ENCODE measurements at places on chromosomes 6 and 20. TPM values are rescaled to one million over a fixed set of nuclear protein-coding genes. Genes with fewer than 3 reads are reported as not detected.

DNA sequence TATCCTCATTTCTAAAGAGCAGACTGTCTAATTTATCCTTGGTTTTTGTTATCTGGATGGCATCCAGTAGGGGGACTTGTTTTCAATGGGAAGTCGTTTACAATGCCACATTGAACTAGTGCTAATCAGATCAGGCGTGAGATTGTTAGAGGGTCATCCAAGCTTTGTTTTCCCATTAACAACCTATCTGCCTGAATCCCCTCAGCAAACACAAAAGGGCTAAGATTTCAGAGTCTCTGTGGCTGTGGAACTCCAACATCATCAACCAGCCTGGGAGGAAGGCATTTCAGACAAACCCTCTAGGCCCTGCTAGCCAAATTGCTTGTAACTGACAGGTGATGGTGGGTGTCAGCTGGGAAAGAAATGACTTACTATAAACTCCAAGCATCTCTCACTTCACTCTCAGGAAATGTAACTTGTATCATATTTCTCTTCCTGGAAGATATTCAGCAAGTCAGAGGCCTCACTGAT is 47.7 kb downstream of the COL19A1 start:
- DNase-seq = no peak

DNA sequence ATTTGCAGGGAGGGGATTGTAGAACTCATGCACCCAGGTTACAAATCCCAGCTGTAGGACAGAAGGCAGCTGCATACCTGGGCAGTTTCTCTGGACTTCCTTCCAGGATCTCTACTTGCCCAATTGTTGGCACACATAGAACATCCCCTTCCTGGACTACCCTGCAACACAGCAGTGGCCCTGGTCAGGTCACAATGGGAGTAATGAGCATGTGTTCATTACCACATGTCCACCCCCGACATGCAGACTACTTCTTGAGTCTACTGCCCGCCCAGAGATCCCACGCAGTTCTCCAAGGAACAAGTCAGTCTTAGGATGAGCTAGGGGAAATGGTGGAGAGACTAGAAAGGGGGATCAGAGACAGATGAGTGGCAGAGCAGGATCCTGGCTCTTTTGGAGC is 5.1 kb downstream of the PEX6 start:
- DNase-seq = no peak

- no peak for DNase-seq
Observed at GRCh38 chr6:36355819-36356218, 19.1 kb upstream of the BNIP5 start.

Gene SLC12A5
- not detected for total RNA-seq

Gene SOX4
- total RNA-seq = 61.4 TPM

Gene IP6K3
- not detected for total RNA-seq

Data from NCI-H460 (cell line).